Stimulated activated CD8-positive, alpha-beta memory T cell treated with anti-CD3 and anti-CD28 coated beads, Interleukin-2, amount 100 ng/mL, for 1 hour (primary cell): ENCODE measurements at places on chromosomes 13 and 19.
A peak's percentile ranks its signal among the peaks of the same experiment; 100 is the strongest.

GRCh38 chr13:71695662-71696061 is 171.3 kb downstream of the DACH1 start:
- DNase-seq, result no peak

DNA sequence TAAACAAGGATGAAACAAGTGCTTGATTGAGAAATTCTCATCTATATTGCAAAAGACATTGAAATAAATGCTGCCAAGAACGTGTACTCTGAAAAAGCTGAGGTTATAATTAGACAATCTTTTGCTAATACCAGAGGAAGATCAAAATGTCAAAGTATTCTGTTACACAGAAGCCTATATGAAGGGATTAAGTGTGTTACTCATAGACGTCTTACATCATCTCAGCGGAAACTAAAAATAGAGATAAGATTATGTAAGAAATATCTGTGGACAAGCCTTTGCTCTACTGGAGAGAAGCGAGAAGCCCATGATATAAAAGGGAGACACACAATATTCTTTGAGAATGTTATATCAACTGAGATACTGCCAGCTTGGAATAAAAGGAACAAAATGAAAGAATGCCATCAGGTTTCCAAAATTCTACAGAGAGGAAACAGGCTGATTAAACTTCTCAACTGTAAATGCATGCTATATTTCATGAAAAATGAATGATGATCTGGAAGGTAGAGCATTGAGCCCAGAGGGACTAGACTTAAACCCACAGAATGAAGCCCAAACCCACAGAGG is 699.0 kb downstream of the GPC5 start:
- DNase-seq, result no peak

DNA sequence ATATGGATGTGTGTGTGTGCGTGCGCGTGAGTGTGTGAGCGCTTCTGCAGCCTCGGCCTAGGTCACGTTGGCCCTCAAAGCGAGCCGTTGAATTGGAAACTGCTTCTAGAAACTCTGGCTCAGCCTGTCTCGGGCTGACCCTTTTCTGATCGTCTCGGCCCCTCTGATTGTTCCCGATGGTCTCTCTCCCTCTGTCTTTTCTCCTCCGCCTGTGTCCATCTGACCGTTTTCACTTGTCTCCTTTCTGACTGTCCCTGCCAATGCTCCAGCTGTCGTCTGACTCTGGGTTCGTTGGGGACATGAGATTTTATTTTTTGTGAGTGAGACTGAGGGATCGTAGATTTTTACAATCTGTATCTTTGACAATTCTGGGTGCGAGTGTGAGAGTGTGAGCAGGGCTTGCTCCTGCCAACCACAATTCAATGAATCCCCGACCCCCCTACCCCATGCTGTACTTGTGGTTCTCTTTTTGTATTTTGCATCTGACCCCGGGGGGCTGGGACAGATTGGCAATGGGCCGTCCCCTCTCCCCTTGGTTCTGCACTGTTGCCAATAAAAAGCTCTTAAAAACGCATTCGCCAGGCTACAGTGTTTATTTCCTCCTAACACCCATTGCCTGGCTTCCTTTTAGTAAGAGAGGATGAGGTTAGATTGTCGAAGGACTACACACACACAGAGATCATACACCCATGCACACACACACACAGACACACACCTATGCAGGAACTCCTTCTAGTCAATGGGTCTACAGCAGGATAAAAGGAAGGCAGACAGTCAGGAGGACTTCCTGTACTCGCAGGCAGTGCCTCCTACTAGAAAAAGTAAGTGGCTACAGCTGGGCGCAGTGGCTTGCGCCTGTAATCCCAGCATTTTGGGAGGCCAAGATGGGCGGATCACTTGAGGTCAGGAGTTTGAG is 7.1 kb downstream of the FOSB start:
- peak; percentile 31 for DNase-seq

DNA sequence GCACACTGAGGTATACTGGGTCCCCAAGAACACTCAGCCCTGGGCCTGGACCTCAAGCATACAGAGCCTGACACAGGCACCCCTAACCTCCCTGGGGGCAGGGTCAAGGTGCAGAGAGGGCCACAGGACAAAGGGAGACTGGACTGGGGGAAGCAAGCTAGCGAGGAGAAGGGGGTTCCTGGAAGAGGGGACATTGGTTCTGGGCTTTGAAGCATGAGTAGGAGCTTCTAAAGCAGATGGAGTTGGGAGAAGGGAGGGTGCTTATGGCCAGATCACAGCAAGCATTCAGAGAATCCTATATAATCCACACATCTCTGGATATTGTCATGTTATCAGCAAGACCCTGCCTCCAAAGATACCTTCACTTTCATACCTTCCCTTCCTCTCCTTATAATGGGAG is 3.2 kb downstream of the CIB3 start:
- DNase-seq, result no peak

GRCh38 chr13:112657850-112658445 is 31.9 kb upstream of the ATP11A start:
- DNase-seq, result no peak

DNA sequence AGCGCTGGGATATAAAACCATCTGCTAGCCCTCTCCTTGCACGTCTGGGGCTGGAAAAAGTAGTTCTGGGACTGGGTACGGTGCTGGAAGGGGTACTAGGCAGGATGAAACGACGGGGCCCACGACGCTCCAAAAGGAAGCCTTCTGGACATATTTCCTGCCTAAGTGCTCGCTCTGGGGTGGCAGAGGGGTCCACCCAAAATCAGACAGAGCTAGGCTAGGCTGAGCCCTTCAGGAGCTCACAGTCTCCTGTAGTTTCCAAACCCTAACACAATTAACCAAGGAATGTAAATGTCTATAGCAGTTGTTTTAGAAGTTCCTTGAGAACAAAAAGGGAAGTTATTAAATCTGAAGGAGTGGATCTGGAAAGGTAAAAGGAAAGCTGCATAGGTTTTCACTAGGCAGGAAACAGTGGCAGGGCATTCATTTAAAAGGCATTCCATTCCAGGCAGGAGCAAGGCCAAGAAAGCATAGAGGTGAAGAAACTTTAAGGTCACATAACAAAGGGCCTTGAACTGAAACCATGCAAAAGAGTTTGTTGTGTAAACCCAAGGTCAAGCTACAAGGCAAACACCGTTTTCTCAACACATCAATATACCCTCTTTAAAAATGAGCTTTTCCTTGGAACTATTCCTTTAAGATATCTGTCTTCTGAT is 634 bp upstream of the DIAPH3 start:
- DNase-seq, result no peak

DNA sequence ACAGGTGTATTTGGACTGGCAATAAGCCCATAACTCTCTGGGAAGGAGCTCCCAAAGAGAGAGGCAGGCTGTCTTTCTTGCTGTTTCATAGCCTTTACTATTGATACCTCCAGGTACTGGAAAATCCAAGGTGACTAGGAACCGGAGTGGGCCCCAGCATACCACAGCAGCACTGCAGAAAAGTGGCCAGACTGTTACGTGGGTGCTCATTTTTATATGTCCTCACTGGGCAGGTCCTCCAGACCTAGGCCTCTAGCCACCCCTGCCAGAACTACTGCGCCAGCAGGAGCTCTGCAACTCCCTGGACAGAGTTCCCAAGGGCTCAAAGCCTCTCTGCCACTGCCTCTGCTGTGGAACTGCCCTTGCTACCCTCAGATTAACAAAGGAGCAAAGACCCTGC is 46.4 kb downstream of the LIG4 start:
- no peak for DNase-seq

- no peak for DNase-seq
Observed at GRCh38 chr19:17889609-17890214, 18.0 kb downstream of the SLC5A5 start.
